ENCODE measurements at places on chromosomes 11 and 22.

- no peak for DNase-seq
Observed at GRCh38 chr11:27646051-27646818, 54.0 kb downstream of the BDNF start.

DNA sequence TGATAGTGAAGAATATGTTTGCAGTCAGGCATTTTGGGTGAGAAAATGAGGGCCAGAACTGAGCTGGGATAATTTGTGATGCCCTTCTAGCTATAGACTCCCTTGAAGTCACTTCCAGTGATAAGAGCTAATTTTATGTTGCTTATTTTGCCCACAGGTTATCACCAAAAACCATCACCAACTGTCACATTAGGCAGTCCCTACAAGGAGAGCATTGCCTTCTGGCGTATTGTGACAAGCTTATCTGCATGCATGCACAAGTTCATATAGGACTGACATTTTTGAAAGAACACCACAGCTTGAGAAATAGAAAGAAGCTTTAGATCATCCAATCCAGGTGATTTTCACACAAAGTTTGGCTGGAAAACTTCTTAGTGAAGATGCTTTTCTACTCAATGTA, 735.3 kb upstream of the RAG2 start:
- no peak for DNase-seq

- DNase-seq: no peak
Observed at GRCh38 chr11:76902121-76903014, 41.6 kb downstream of the ACER3 start.

- DNase-seq: no peak
Observed at GRCh38 chr11:83678831-83679584, 392.8 kb upstream of the CCDC90B start.

- DNase-seq: peak; percentile 62
Observed at GRCh38 chr22:37019309-37020191, at the start of the genes MPST and TST. MPST (plus strand) TSS chr22:37019742; CDS start chr22:37019837, 95 bp downstream. TST (minus strand) TSS chr22:37019447; CDS start chr22:37018732, 715 bp downstream.

GRCh38 chr11:79708319-79708932, 267.6 kb upstream of the TENM4 start:
- peak; percentile 28 for DNase-seq

- DNase-seq: no peak
Observed at GRCh38 chr11:125950178-125950490, 4.3 kb downstream of the VSIG10L2 start.

GRCh38 chr11:727281-727701, 20.0 kb upstream of the TALDO1 start:
- no peak for DNase-seq

DNA sequence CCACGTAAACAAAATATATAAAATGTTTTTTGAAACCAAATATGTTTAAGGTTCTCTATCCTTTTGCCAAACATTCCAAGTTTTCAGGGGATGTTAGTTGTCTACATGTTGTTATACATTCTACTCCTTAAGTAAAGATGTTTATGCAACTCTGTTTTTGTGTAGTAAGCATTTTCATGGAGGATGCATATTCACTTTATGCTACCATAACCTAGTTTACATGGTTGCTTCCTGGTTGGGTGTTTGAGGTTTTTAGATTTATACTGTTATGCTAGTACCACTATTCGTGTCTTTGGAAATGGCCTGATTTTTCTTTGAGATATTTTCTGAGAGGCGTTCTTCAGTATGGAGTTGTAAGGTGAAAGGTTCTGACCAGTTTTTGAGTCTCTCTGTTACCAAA, 131.1 kb upstream of the SORL1-AS1 start:
- no peak for DNase-seq

DNA sequence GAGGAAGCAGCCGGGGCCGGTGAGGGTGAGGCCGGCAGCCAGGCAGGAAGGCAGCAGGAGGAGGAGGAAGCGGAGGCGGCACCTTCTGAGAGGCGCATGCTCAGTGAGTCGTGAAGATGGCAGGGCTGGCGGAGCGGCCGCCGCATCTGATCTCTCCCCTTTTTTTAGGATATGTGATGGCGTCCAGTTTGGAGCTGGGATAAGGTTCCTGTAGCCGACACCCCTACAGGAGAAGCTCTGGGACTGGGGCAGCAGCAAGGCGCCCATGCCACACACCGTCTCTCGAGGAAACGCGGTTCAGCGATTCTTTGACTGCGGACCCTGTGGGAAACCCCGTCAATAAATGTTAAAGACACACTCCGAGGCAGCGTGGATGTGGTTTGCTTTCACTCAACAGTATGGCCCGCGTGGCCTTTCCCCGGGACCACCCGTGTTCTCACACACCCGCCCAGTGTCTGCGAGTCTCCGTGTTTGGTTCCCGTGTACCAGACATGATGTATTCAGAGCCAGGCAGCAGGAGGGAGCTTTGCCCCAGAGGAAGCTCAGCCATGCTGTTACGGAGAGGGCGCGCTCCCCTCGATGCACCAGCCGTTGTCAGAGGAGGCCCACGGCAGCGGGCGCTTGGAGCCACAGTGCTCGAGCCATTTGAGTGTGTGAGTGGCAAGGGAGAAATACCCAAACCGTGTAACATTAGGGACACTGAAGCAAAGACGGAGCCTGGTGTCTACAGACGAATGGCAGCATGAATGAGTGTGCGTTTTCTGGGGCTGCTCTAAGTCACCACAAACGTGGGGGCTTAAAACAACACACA, 27.7 kb upstream of the PARVB start:
- DNase-seq: no peak

GRCh38 chr11:126153972-126154371, 57.5 kb downstream of the RPUSD4 start:
- DNase-seq: peak; percentile 26

DNA sequence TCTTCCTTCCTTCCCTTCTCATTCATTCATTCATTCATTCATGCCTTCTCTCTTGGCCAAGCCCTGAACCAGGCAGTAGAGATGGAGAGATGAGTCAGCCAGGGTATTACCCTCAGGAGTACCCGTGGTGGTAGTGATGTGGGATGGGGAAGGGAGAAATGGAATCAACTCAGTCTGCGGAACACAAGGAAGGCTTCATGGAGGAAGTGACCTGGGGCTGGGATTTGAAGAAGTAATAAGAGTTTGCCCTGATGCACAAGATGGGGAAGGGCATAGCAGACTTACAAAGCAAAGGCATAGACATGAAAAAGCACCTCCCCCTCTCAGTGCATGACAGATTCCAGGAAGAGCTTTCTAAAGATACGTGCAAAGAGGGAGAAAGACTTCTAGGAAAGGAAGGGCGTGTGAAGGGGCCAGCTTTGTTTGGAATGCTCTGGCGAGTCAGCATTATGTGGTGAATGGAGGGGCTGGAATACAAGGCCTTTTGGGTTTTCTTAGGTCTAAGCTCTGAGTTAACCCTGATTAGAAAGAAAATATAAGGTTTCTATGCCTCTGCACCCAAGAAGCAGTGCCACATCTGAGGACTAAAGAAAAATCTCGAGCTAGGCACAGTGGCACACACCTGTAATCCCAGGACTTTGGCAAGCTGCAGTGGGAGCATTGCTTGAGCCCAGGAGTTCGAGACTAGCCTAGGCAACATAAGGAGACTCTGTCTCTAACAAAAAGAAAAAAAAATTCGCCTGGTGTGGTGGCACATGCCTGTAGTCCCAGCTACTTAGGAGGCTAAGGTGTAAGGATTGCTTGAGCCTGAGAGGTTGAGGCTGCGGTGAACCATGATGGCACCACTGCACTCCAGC, 36.4 kb upstream of the ACER3 start:
- DNase-seq: peak; percentile 84

GRCh38 chr11:6941970-6942369, 15.7 kb downstream of the ZNF215 start:
- DNase-seq: no peak

- DNase-seq: no peak
Observed at GRCh38 chr11:45625611-45626010, 39.8 kb downstream of the CHST1 start.

GRCh38 chr11:28439403-28439802, 331.2 kb downstream of the METTL15 start:
- no peak for DNase-seq

- DNase-seq: no peak
Observed at GRCh38 chr11:5507177-5507932, 2.4 kb downstream of the UBQLN3 start.

- no peak for DNase-seq
Observed at GRCh38 chr22:35995348-35995747, 33.3 kb downstream of the RBFOX2 start.

DNA sequence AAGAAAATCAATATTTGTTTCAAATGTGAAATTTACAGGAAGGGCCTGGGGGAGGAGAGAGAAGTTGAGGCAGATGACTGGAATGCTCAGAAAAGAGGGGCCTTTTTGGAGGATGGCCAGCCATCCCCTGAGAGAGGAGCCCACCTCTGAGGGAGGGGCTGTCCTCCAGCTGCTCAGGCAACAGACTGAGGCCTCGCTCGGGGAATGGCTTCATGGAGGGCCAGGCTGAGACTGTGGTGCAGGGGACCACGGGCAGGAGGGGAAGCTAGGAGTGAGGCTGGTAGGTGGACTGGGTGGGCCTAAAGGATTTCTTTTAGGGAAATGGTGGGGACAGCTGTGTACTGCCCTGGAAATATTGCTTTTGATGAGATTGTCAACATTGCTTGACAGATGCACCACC, 73.5 kb upstream of the CADM1 start:
- DNase-seq: no peak

- peak; percentile 38 for DNase-seq
Observed at GRCh38 chr22:41968601-41969000, 642 bp upstream of the SEPTIN3 start.

DNA sequence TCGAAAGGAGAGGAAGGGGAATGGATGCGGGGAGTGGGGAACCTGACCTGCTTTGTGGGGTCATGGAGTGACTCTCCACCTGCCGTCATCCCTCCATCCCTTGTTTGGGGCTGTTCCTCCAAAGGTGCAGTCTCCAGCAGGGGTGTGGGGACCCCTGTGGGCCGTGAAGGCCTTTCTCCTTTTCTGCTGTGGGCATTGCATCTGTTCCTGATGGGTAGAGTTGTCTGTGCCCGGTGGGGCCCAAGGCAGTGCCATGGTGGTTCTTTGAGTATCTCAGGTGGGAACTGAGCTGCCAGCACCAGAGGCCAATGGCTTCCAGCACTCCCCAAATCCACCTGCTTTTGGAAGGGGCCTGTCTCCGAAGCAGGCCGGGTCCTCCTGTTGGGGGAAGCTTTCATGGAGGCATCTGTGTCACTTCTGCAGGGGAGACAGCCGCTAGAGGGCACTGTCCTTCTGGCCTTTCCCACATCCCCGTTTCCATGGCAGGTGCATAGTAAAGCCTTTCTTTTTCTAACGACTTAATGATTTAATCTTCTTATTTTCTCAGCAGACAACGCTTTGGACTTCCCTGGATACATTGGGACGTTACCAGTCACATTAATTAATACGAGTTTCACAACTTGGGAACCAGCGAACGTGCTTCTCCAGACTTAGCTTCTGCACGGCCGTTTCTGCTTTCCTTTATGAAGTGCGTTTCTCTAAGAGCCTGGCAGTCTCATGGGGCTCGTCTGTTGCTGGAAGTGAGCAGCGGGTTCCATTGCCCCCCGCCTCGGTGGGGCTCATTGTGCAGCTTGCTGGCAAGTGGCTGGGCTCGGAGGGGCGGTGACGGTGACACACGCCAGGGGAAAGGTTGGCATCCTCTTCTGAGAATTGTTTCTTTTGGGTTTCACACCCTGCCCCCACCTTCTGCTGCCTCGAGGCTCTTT, 57.1 kb downstream of the PARVB start:
- peak; percentile 80 for DNase-seq

DNA sequence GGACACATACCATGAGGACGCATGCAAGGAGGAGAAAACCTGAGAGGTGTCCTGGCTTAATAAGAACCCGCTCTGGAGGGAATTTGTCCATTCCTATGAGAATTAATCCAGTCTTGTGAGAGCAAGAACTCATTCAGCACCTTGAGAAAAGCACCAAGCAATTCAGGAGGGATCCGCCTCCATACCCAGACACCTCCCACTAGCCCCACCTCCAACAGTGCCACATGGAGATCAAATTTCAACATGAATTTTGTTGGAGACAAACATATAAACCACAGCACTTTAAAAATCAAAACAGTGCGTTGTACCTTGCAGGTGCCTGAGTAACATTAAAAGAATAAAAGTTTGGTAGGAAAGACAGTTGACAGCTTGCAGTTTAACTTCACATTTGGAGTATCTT, 11.4 kb downstream of the UBE4A start:
- no peak for DNase-seq

DNA sequence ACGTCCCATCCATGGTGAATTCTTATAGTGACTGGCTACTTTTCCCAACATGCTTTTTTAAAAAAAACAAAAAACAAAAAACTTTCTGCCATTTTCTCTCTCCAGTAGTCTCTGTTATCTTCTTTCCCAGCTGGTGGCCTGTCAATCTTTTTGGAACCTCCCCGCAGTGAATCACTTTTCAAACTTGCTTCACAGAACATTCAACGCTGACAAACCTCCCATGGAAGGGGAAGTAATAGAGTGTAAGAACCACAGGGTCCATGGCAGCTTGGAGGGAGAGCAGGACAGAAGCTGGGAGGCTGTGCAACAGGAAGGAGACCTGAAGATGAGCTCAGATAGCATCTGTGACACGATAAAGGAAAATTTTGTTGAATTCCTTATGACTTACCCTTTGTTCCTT, 9.8 kb upstream of the CECR2 start:
- DNase-seq: no peak

DNA sequence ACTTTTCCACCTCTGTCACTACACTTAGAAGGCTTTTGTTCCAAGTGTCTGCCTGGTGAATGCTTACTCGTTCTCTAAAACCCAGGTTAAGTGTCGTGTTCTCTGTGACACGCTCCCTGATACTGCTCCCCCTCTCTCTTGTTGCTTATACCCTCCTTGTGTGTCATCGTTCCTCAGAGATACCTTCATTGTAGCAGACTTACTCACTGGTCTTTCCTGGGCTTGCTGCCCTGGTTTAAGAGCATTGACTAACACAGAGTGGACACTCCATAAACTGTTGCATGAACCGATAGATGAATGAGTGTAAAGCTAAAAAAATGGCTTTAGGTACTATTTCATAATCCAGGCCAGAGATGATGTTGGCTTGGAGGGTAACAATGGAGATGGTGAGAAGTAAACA, 171.3 kb downstream of the GRIK4 start:
- DNase-seq: peak; percentile 15

DNA sequence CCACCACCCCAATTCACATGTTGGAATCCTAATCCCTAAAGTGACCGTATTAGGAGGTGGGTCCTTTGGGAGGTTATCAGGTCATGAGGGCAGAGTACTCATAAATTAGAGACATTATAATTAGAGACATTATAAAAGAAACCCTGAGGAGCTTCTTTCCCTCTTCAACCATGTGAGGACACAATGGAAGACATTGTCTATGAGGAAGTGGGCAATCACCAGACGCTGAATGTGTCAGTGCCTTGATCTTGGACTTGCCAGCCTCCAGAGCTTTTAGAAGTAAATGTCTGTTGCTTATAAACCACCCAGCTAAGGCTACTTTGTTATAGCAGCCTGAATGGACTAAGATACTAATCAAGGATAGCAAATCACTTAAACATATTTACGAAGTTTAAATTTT, 14.8 kb downstream of the GAB2 start:
- no peak for DNase-seq

- peak; percentile 1 for DNase-seq
Observed at GRCh38 chr11:30392221-30392784, 69.4 kb downstream of the ARL14EP start.

GRCh38 chr11:116356451-116356850, 416.3 kb downstream of the BUD13 start:
- no peak for DNase-seq

- DNase-seq: no peak
Observed at GRCh38 chr11:134046681-134047449, 22.0 kb upstream of the JAM3 start.

All from fibroblast of pulmonary artery (primary cell).